ENCODE measurements at places on chromosomes 5 and 9.
A peak's percentile ranks its signal among the peaks of the same experiment; 100 is the strongest.

DNA sequence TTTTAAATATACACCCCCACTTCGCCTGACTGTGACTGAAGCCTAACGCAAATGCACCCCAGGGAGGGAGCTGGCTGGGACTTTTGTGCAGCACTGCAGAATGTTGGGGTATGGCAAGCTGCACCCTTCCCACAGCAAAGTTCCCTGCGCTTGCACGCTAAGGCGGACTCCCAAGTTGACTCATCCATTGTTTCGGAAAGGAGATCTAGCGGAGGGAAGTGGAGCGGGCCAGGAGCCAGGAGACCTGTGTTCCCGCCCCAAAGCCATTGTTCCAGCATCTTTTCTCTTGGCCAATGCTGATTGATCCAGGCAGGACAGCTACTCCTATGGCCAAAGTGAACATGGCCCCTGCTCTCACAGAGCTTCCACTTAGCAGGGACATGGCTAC is 202.9 kb downstream of the AOPEP start:
- no peak for DNase-seq

DNA sequence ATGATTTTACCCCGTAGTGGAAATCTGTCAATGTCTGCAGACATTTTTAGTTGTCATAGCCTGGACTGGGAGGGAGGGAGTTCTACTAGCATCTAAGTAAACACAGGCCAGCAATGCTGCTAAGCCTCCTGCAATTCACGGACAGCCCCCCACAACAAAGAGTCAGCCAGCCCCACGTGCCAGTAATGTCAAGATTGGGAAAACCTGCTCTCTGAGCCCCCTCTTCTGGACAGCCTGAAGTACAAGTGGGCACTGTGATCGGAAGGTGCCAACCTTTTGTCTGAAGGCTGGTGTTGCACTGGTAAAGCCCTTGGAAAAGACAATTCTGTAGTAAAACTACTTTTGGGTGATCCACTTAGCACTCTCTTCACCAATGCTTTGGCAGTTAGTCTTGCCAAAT is 154.5 kb downstream of the TARS1 start:
- no peak for DNase-seq

GRCh38 chr9:106724566-106724965 is 138.4 kb upstream of the ZNF462 start:
- no peak for DNase-seq

DNA sequence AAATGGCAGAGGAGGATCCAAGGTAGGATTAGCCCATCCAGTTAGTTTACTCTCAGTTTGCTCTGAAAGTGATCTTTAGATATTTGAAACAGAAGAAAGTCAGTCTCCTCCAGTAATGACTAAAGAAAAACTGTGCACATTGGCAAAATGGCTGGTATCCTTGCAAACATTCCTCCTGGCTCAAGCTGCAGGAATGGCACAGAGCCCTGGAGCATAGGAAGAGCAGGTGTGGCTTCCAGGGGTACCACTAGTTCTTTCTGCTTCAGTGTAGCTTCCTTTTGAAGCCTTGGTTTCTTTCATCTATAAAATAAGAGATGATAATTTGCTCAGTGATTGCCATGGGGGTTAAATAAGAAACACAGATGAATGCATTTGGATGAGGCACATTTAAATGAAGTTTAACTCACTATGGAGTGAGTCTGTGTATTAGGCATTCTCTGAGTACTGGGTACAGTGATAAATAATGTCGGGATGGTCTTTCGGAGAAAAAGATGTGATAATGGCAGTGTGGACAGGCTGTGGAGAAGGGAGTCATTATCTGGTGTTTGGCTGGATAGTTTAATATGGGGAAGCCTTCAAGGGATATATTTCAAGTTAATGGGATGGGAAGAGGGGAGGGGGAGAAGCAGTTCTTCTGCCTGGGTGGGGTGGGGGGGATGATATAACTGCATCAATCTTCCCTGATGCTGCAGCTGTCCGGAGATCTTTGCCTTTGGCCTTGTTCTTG is 217.3 kb upstream of the KLF4 start:
- DNase-seq: no peak

DNA sequence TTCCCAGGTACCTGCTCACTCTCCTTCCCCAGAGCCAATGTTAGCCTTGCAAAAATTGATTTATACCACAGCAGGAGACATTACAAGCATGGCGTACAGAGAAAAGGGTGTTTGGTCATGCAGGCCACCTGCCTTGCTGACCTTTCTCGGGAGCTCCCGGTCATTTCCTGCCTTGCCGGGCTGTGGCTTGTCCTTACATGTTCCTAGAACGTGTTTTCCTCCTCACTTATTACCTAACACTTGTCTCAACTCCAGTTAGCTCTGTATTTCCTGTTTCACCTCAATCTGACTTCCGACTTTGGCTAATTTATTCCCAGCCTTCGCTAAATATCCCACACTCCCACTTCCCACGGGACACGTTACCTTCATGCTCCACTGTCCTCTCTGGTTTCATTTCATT is 282.5 kb downstream of the ICE1 start:
- no peak for DNase-seq

GRCh38 chr9:87420884-87421283 is 76.8 kb upstream of the DAPK1 start:
- no peak for DNase-seq

- no peak for DNase-seq
Measured at GRCh38 chr9:98890256-98890655, 53.5 kb upstream of the COL15A1 start.

- no peak for DNase-seq
Measured at GRCh38 chr9:91197232-91198181, 164.2 kb downstream of the AUH start.

GRCh38 chr9:128845186-128845931 is 15.8 kb upstream of the SPOUT1 start:
- no peak for DNase-seq

DNA sequence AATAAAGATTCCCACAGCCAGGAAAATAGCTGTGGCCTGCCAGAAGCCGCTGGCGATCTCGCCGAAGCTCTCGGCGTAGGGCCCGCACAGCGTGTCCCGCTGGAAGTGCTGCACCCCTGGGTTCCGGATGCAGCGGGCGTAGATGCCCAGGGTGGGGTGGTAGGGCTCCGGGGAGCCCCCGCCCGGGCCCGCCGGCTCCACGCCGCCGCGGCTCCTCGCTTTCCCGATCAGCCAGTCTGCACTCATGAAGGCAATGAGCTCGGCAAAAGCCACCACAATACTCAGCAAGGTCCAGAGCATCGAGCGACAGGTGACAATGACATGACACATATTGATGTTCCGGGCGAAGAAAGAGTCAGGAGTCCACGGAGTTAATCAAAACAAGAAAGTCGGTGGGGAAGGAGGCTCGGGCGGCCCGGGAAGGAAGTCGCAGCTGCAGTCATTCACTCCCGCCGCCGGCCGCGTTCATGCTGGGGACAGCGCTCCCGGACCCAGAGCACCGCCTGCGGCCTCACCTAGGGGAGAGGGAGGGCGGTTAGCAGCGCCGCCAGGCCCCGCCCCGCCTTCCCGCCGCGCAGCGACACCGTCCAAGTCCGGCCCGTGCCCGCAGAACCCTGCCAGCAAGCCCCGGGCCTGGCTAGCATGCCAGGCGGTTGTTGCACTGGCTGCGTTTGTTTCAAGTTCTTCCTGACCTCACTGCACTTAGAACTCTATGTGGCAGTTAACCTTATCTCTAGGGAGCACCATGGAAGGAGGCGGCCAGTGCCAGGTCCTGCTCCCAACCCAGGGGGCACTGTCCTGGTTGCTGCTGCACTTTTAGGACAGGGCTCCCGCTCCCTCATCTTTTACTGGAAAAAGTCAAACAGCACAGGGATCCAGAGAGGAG is 138.4 kb downstream of the LHFPL2 start:
- no peak for DNase-seq

DNA sequence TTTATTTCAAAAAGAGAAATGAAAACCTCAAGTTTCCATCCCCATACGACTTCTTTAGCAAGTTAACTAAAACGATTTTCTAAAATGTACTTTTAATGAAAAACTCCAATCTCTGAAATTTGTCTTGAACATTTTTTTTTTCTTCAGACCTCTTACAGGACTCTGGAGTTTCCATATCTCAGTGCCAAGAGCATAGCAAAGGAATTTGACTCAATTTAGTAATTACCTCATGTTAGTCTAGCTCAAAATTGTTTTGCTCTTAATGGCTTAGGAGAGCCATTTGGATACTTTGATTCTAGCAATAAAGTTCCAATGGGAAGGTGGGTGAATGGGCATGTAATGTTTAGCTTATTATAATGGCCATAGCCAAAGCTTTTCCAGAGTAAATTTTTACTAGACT is 26.0 kb upstream of the SPATA31D4 start:
- DNase-seq: no peak

- no peak for DNase-seq
Measured at GRCh38 chr9:99859243-99859980, 37.7 kb downstream of the NR4A3 start.

DNA sequence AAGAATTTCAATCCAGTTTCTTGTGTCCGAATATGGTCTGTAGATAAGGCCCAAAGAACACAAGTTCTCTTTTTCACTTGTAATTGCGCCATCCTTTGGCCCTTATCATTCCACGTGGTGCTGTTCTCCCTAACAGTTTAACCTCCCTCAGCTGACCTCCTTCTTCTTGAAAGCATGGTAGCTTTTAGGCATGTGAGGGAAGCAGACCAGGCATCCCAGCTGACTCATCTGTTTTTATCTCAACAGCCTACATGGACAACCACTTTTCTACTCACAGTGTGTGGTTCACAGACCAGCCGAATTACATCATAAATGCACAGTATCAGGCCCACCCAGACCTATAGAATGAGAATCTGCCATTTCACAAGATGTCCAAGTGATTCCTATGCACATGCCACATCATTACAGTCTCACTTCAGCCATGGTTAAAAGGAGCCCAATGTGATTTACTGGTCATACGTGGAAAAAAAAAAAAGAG is 26.9 kb upstream of the PLIN2 start:
- no peak for DNase-seq

DNA sequence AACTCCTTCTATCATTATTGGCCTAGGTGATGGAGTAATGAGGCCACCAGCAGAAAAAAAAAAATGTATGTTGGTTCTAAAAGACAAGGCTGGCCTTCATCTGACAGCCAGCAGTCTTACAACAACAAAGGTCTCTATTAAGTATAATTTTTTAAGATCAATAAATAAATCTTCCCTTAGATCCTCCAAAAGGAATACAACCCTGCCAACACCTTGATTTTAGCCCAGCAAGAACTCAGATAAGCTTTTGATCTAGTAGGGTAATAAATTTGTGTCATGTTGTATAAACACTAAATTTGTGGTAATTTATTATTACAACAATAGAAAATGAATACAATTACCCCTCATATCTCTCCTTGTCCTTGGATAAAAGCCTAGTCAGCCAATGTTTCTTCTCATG is 633.2 kb upstream of the FAM174A start:
- no peak for DNase-seq

DNA sequence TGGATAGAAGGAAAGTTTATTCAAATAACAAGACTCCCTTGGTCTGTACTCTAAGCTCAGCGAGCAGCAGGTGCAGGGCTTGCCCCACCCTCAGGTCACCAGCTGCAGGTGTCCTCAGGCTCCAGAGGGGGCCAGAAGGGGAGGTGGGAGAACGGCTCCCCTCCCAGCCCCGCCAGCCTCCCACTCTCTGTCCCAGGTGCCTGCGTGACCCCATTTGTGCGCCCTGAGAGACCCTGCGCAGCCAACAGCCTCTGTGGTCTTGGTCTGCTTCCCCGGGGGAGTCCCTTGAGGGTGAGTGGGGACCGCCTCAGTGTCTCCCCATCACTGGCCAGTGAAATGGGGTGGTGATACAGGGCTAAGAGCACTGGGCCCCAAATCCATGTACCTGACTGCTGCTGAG is 62.3 kb upstream of the STXBP1 start:
- no peak for DNase-seq

DNA sequence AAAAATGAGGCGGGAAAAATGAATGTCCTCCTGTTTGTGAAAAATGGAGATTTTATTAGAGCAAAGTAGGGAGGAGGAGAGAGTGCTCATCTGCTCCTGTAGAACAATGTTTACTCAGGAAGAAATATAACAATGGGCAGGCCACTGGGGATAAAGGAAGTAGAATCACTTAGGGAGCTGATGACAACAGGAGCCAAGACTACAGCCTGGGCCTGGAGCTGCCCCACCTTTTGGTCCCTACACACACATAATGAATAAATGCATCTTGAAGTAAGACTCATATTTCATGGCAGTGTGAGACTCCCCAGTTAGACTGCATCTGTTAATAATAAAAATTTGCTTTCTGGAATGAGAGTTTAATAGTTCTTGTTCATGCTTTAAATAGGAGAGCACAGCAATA is 1939.8 kb downstream of the EFNA5 start:
- DNase-seq: no peak

DNA sequence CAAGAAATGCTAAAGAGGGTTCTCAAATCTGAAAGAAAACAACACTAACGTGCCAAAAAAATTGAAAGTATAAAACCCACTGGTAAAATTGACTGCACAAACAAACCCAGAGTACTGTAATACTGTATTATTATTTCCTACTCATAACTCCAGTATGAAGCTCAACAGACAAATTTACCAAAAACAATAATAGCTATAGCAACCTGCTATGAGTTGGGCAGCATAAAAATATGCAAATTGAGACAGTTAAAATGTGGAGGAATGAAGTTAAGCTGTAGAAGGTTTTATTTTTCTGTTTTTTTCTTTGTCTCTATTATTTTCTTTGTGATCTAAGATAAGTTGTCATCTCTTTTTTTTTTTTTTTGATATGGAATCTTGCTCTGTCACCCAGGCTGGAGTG is 15.7 kb downstream of the KIF4B start:
- DNase-seq: no peak

DNA sequence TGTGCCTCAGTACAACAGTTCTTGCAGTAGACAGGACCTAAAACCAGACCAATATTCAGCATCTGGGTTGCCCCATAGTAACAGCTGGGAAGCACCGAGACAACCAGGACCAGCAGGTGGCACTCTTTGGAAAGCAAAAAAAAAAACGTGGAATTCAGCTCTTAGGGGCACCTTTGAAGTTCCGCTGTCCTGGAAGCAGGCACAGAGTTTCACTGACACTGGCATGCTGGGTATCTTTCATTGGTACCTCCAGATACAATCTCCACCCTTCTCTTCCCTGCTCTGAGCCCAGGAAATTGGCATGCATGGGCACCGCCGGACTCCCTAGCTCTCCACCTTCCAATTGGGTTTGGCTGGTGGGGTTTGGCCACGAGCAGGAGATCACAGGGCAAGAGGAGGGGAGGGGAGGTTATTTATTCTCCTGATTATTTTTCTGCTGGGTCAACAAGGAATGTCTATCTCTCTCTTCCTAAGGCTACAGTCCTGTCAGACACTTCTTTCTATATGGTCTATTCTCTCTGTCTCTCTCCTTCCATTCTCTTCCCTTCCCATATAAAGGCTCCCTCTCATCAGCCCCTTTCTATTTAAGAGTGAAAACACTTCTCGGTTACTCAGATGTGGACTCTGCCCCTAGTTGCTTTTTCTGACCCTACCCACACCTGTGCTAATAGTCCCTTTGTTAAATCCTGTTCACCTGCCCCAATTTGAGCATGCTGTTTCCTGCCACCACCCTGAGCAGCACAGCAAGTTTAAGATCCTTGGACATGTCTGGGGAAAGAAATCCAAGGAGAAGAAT is 1.9 kb upstream of the IDNK start:
- DNase-seq: peak; percentile 45

- no peak for DNase-seq
Measured at GRCh38 chr9:34046784-34047379, 1.8 kb downstream of the UBAP2 start.

GRCh38 chr9:126703866-126704156 is 90.1 kb downstream of the LMX1B start:
- no peak for DNase-seq

- no peak for DNase-seq
Measured at GRCh38 chr9:2138646-2139045, 123.5 kb downstream of the SMARCA2 start.

Data from CD8-positive, alpha-beta memory T cell (primary cell).